ENCODE measurements at places on chromosomes 16 and 17.

DNA sequence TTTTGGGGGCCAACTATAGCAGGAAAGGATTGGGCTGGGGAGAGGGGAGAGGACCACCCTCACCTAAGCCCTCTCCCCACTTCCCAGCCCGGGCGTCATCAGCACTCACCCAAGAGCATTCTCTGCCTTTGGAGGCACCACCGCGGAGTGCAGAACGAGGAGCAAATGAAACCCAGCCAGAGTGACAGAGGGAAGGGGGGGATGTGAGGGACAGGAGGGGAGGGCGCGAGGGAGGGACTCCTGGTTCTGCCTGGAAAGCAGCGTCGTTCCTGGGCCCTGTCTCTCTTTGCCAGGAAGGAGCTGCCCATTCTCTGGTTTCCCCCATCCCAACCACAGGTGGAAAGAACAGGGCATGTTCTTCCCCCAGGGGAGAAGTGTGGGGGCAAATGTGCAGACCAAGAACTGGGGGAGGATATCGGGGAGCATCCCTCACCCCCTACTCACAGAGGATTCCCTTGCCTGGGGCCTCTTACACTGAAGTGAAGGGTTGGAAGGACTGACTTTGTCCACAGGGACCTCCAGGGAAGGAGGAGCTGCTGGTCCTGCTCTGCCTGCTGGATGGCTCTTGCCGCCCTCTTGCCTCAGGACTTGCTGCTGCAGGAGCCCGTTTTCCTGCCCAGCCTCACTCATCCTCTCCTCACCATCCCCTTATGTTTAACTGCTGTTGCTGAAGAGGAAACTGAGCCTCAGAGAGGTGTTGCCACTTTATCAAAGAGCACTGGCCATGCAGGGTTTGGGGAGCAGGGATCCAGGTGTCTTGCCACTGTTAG lies 3.5 kb upstream of the C17orf113 start:
- no peak for DNase-seq

DNA sequence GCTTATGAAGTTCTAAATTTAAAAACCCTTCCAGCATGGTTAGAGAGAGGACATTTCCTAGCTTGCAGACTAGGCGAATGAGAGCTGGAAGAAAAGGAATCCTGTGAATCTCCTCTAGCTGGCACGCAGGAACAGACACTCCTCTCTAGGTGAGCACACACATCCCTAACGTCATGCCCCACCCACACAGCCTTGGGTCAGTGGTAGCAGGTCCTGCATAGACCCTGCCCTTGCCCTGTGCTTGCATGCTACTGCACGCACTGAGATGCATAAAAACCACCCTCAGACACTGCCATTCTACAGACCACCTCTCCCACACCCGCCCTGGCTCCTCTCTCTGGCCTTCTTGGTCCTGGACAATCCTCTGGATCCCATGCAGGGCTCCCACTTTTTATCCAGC lies 23.5 kb downstream of the CES1 start:
- no peak for DNase-seq

DNA sequence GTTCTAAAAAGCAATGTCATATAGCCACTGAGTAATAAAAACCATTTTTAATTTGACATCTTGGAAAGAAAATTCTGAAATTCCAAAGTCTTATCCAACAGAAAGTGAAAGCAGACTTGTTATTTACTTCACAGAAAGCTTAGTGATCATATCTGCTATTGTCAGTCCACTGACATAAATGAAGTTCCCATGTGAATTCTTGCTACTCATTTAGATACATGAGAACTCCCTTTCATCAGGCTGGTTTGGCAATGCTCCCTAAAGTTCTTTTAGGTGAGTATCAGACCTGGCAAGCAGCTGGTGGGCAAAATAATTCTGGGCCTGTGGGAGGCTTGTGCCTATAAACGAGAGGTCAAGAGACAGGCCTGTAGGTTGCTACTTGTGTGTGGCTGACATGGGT lies 23.4 kb downstream of the NME2 start:
- no peak for DNase-seq

DNA sequence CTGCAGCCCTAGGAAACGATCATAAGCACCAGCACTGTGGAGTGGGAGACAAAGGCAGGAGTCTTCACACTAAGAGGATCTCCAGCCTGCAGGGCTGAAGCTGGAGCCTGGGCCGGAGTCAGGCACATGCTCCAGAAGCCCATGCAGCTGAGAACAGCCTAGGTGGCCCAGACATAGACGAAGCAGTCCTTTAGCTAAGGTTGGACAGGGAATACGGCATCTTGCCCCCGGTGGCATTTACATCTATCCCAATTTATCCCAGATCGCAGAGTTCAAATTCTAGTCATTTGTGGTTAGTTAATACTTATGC lies 13.9 kb downstream of the TSPOAP1 start:
- DNase-seq: no peak

- no peak for DNase-seq
Measured at GRCh38 chr16:11140466-11140865, 115.5 kb downstream of the SOCS1 start.

- DNase-seq: no peak
Measured at GRCh38 chr17:9645851-9646545, 681 bp downstream of the USP43 start.

GRCh38 chr16:69538808-69539207 lies 27.0 kb upstream of the NFAT5 start:
- DNase-seq: no peak

- no peak for DNase-seq
Measured at GRCh38 chr16:57810197-57811031, 8.1 kb upstream of the KIFC3 start.

All from NCI-H2171 (cell line).